ENCODE measurements at places on chromosomes 11 and 22. TPM values are rescaled to one million over a fixed set of nuclear protein-coding genes. Genes with fewer than 3 reads are reported as not detected.

DNA sequence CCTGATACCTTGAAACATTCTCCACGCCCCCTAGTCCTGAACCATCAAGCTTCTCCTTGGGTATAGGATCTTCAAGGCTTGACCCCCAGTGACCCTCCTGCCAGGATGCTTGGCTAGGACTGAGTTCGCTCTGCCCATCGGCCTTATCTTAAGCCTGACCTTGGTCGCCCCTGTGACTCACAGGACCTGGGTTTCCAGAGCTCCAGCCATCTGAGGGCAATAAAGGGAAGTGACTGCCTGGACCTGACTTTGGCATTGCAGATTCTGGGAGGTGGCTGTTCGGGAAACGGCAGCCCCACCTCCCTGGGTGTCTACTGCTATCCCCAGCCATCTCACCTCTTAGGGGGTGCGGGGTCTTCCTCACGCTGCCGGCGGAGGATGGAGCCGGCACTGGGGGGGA, 15.4 kb downstream of the CARD10 start:
- DNase-seq, result no peak

GRCh38 chr11:35474688-35475087, 50.7 kb downstream of the PAMR1 start:
- no peak for DNase-seq

DMC1 gene
- polyA plus RNA-seq, result 2.1 TPM

- DNase-seq, result no peak
Measured at GRCh38 chr11:16804104-16804947, 65.9 kb downstream of the C11orf58 start.

- DNase-seq, result no peak
Measured at GRCh38 chr11:107929611-107930200, 1.5 kb downstream of the RAB39A start.

DNA sequence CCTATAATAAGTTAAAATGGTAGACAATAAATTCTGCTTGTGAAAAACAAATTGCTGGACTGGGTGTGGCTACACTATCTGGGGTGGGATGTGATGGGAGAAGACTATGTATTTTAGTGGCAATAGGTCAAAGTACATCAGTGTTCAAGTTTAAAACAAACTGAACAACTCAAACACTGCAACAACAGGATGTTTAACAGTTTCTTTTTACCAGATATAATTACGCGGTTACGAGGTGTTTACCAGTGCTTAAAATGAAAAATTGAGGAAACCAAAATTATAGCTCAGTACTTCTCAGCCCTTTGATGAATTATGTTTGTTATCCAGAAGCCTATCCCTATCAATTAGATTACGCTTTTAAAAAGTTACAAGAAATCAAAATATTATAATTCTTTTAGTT, 3.2 kb downstream of the PRDM10 start:
- DNase-seq, result no peak

DNA sequence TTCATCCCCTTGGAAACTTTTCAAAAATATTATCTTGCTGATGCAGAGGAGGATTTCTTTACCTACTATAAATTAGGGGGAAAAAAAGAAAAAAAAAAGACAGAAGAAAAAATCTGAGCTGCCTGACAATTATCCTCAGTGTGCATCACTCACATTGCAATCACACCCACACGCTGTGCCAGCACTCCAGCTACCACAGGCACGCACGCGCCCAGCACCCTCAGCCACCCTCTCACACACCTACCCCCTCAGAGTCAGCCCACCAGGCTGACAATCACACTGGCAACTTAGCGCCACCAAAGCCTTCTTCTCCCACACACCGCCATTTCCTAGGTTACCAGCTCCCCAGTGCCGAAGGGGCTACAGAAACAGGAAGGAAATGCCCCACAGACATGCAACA, 236.1 kb downstream of the KCNA4 start:
- DNase-seq, result no peak

- DNase-seq, result no peak
Measured at GRCh38 chr11:119610836-119611426, 118.1 kb downstream of the NECTIN1 start.

- DNase-seq, result no peak
Measured at GRCh38 chr11:122059565-122059964, 56.5 kb downstream of the BLID start.

- no peak for DNase-seq
Measured at GRCh38 chr11:73463359-73463758, 87.2 kb downstream of the RELT start.
